Effector memory CD4-positive, alpha-beta T cell (primary cell): ENCODE measurements at places on chromosomes 5 and 9.

GRCh38 chr5:6446626-6447309 lies 1.9 kb upstream of the UBE2QL1 start:
- DNase-seq, result no peak

DNA sequence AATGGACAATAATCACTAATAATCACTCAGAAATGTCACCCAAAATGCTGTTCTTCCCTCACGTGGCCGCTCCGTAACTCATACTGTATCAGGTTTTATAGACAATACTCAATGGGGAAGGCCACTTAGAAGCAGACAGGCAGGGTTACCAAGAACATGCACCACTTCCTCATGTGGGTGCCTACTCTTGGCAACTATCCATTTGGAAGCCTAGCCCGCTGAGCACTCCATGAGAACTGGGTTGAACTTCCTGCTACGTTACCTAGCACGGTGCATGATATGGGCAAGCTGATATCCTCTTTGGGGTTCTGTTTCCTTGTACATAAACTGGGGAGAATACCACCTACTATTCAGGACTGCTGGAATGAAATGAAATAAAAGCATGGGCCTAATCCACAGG lies 14.3 kb downstream of the DAP start:
- DNase-seq, result no peak

- no peak for DNase-seq
Measured at GRCh38 chr5:171720086-171720485, 65.5 kb upstream of the SMIM23 start.

DNA sequence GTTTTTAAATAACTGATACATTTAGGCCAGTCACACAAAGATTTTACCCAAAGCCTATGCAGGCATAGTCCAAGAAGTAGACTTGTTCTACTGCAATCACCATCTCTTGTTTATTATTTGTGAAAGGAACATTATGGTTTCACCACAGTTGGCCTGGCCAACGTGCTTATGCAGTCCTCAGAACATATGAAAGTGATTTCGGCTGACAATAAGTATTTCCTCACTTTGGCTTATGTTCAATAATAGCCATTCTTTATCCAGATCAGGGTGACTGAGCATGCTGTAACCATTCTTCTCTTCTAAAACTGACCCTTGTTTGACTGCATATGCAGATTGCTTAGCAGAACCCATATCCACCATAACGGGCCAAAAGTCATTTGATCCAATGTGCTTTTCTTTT lies 76.6 kb upstream of the CCDC152 start:
- DNase-seq, result no peak

DNA sequence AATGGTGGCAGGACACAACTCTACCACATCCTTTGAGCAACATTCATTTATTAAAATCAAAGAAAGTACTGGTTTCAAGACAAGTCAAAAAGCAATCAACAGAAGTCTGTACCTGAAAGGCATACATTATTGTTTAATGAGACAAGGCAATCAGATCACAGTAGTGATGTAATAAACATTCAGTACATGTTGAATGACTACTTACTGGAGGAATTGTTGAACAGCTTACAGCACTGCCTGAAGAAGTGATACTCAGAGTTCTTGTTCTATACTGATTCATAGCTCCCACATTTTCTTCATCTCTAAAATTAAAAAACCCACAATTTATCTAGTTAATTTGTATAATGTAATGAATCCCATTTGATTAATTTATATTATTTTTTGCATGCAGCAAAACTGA lies 18.2 kb downstream of the RIOK2 start:
- no peak for DNase-seq

- no peak for DNase-seq
Measured at GRCh38 chr5:96624596-96624995, 37.6 kb upstream of the CAST start.

DNA sequence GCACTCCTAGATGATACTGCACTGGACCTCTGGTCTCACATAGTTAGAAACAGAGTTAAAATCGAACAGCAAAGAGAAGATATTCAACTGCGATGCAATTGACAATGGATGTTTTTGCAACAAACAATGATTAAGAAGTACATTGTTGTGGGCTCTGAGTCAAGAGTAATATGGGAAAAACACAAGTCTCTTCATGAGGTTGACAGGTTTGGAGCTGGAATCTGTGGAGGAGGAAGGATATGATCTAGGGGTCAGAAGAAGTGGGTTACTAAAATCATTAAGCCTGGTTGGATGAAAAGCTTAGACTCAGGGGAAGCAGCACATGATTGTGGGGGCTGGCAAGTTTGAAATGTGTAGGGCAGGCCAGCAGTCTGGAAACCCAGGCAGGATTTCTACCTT lies 53.1 kb downstream of the PDCD1LG2 start:
- DNase-seq, result no peak

- DNase-seq, result no peak
Measured at GRCh38 chr5:173953528-173954090, 35.4 kb upstream of the C5orf47 start.

- no peak for DNase-seq
Measured at GRCh38 chr9:3397766-3398165, 128.0 kb downstream of the RFX3 start.

- no peak for DNase-seq
Measured at GRCh38 chr5:142952229-142952628, 182.1 kb downstream of the ARHGAP26 start.

GRCh38 chr5:151141535-151141934 lies 16.0 kb downstream of the ANXA6 start:
- DNase-seq, result peak; percentile 36

DNA sequence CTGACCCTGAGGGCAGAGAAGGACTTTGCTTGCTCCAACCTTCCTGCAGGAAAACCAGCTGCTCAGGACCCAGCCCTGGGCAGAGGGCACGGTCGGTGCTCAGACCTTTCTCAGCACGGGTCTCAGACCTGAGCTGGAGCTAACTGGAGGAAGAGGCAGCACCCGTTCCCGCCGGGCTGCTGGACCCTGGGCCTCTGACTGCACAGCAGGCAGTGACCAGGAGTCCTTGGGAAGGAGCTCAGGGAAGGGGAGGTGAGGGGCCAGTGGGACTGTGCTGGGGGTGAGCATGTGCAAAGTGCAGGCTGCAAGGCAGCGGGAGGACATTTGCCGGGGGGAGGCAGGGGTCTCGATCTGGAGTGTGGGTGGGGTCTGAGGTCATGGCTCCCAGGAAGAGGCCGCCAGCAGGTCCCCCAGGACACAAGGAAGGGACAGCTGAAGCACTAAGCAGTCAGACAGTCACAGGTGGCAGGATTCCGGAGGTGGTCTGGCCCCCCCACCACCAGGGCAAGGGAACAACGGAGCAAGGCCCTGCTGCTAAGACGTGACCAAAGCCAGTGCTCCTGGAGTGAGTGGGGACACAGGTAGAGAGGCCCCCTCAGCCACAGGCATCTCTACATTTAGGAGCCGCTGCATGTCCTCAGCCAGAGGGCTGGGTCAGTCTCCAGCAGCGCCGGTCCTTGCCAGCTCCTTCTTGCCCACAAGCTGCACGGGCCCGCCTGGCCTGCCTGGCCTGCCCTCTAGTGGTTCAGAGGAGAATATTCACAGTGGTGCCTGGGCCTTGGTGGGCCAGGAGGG lies 4.8 kb upstream of the DPM2 start:
- DNase-seq, result no peak

- DNase-seq, result no peak
Measured at GRCh38 chr5:26388976-26389375, 649.4 kb downstream of the CDH9 start.

DNA sequence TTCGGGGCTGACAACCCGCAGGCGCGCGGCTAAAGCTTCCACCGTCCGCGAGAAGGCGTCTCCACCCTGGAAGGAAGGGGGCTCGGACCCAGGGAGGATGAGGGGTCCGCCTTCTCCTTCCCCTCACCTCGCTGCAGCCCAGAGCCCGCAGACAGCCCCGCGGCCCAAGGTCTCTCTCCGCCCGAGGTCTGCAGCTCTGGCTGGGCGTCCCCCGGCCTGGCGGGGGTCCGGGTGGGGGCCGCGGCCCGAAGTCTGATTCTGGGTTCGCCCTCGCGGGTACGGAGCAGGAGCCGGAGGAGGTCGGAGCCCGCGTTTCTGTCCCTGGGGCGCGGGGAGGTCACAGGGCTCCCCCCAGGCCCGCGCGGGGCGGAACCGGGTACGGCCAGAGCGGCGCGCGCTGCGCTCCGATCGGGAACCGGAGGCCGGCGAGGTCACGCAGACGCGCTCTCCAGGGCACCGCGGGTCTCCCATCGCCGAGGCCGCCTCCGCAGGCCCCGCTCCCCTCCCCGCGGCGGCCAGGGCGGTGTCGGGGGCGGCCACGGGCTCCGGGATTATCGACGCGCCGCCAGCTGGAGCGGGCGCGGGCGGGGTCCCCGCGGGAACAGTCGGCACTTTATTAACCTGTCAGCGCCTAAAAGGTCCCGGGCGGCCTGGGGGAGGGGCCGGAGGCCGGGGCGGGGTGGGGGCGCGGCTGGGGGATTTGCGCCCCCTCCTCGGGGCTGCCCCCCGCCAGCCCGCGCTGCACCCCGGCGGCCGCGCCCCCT lies 11.6 kb downstream of the LHX3 start:
- DNase-seq, result no peak

DNA sequence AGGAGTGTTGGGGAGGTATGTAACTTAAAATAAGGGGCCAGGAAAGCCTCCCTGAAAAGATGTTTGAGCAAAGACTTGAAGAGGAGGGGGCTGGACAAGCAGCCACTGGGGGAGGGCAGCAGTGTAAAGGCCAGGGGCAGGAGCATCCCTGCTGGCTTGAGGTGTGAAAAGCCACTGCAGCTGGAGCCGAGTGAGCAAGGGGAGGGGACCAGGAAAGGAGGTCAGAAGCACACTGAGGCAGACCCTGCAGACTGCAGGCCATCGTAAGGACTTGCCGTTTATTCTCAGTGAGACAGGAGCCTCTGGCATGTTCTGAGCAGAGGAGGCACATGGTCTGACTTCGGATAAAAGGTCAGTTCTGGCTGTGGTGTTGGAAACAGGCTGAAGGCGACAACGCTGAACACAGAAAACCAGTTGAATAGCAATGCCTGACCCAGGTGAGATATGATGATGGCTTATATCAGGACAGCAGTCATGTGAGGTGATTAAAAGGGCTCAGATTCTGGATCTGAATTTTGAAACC lies 10.2 kb upstream of the ERGIC1 start:
- DNase-seq, result no peak

DNA sequence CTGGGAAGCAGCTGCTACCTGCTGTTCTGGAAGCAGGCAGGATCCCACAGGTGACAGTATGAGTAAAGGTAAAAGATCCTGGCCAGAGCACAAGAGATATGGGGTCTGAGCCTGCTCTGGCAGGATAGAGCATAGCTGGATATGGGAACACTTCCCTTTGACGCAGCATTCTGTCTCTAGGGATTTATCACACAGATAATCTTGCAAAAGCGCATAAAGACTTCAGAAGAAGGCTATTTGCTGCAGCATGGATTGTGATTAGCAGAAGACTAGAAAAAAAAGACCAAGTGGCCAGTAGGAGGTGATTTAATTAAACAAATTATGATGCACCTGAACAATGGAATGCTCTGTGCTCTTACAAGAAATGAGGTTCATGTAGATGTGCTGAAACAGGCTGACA lies 52.4 kb upstream of the PWWP2A start:
- DNase-seq, result no peak

- no peak for DNase-seq
Measured at GRCh38 chr5:82406205-82406773, 128.1 kb upstream of the RPS23 start.

GRCh38 chr5:40446910-40447309 lies 232.8 kb upstream of the PTGER4 start:
- DNase-seq, result no peak

- DNase-seq, result no peak
Measured at GRCh38 chr5:76804266-76804665, 14.6 kb upstream of the F2RL1 start.

GRCh38 chr9:134325096-134325812 lies 1.0 kb upstream of the RXRA start:
- DNase-seq, result no peak

DNA sequence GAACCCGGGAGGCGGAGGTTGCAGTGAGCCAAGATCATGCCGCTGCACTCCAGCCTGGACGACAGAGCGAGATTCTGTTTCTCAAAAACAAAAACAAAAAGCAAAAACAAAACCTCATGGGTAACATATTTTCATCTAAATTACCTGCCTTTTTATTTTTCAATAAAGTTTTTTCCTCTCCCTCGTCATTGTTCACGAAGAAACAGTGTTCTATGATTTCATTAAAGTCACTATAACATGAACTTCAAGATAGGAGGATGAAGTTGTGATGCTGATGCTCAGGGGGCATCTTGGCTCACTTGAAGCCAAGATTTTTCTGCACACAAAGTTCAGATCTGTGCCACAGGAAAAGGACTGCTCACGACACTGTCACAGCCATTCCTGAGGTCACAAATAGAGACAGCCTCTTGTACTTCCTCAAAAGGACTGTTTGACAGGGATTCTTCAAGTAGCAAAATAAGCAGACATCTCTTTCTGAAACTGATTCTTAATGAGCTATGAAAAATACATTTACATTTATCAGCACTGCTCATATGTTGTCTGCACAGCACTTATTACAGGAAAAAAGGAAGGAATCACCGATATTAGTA lies 16.1 kb downstream of the NIPSNAP3B start:
- no peak for DNase-seq

DNA sequence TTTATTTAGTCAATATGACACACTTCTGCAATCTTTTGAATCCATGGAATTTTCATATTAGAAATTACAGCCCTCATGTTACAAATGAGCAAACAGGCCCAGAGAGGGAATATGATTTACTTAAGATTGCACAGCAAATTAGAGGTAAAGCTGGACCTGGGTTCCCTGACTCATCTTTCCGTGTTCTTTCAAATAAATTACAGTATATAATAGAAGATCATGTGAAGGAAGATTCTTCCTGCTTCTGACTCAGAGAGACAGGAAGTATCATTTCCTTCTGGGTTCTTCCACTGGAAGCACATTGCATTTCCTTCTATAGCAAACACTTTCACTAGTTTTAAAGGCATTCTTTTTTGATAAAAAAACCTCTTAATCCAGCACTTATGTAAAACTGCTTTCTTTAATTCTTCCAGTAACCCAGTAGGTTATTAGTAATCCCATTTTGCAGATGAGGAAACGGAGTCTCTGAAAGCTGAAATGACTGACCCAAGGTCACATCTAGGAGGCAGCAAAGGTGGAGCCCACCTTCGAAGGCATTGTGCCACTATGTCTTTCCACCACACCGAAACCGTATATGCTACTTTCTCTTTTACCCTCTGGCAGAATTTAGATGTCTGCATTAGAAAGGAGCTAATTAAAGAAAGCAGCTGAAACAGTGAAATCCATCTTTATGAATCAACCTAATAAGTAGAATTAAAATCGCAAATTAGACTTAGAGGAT lies 566.7 kb upstream of the KLF4 start:
- DNase-seq, result no peak

DNA sequence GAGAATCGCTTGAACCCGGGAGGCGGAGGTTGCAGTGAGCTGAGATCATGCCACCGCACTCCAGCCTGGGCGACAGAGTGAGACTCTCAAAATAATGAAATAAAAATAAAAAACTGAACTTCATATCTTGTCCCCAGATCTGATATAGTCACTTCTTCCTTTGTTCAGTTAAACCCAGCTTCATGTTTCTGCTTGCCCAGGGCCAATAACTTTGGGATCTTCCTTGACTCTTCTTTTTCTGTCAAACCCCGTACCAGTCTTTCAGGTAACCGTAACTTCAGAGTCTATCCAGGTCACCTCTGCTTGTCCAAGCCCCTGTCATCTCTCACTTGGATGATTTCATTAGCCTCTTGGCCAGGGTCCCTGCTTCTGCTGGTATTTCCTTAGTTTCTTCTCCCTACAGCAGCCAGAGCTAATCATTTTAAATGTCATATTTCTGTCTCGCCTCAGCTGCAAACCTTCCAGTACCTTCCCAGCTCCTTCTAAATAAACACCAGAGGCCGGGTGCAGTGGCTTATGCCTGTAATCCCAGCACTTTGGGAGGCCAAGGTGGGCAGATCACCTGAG lies 19.7 kb upstream of the ABL1 start:
- no peak for DNase-seq
